ENCODE measurements at places on chromosomes 5 and 9.

- DNase-seq: no peak
These were observed 1.8 kb upstream of the CKS2 start for GRCh38 chr9:89309166-89309565.

- DNase-seq: no peak
These were observed 8.9 kb downstream of the LARS1 start for GRCh38 chr5:146173597-146173996.

- no peak for DNase-seq
These were observed 5.4 kb downstream of the MED22 start for GRCh38 chr9:133342570-133342969.

DNA sequence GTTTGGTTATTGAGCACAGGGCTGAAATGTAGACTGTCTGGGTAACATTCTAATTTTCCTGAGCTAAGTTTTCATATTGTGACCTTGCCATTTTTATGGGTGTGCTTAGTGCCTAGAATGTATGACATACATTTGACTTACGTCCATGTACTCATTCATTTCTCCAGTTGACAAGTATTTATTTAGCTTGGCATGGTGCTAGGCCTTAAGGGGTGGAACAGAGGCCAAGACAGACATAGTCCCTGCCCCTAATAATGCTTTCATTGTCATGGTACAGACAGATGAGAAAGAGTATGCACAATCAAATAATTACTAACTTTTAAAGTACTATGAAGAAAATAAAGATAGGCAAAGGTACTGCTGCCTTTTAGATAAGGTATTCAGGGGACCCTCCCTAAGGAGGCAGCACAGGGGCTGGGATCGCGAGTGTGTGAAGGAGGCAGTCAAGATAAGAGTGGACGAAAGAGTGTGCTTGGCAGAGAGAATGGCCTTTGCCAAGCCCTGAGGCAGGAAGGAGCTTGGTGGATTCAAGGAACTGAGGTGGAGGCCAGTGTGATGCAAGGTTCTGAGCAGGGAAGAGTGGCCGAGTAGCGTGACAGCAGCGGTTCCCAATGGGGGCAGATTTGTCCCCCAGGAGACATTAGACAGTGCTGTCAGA, 128.0 kb downstream of the PIP5K1B start:
- DNase-seq: no peak

GRCh38 chr9:96519095-96519494, 69.1 kb downstream of the HABP4 start:
- DNase-seq: no peak

DNA sequence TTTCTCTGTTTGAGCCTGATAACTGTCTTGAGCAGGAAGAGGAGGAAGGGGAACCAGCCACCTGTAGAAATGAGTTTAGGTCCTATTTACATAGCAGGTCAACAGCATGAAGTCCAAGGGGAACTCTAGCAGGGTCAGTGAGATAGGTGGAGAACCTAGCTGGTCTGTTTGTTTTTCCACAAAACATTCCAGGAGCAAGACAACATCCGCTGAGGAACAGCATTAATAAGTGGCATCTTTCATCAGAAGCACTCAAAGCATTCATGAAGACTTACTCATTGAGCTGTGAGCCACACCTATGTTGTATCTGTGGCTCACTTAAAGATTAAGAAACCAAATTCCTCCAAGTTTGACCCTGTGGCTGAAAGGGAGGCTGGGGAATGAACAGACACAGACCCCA, 115.9 kb downstream of the ACTBL2 start:
- DNase-seq: no peak

DNA sequence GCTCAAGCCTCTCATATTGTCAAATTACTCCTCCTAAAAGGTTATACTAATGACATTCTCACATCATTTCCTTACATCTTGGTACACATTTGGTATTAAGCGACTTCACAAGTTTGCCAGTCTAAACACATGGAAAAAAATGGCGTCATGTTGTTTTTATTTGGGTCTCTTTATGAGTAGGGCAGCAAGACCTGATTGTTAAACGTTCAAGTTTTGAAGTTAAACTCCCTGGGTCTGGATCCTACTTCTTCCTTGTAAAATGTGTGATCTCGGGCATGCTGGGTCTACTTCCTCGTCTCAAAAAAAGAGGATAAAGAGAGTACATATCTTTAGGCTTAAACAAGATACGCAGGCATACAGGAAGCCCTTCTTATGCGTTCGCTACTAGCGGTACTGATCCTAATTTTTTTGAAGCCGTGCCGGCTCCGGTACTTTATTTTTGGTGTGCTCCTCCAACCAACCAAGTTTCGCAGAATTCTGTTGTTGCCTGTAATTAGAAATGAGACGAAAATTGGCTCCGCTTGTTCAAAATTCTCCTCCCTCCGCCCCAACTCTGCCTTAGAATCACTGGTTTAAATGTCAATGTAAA, 596 bp upstream of the CDC37L1 start:
- DNase-seq: no peak

All from iPS-NIHi11 (cell line).